ENCODE measurements at places on chromosomes 5 and 9.

- no peak for DNase-seq
These were observed 93.8 kb downstream of the CSNK1G3 start for GRCh38 chr5:123605822-123606221.

DNA sequence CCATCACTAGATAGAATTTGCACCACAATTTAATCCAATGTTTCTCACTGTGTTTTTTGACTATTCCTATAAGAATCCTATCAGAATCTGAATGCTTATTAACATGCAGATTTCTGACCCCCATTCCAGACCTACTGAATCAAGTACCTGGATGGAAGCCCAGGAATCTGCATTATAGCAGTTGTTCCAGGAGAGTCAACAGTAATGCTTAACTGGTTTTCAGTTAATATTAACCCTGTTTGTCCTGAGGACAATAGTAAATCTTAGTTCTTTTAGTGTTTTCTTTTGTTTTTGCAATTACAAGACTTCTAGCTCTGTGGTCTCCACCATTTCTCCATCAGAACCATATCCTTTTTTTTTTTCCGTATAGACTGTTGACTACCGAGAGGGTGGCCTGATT is 168.2 kb downstream of the SREK1 start:
- DNase-seq, result no peak

GRCh38 chr5:89668821-89669220 is 740.7 kb downstream of the CETN3 start:
- no peak for DNase-seq

DNA sequence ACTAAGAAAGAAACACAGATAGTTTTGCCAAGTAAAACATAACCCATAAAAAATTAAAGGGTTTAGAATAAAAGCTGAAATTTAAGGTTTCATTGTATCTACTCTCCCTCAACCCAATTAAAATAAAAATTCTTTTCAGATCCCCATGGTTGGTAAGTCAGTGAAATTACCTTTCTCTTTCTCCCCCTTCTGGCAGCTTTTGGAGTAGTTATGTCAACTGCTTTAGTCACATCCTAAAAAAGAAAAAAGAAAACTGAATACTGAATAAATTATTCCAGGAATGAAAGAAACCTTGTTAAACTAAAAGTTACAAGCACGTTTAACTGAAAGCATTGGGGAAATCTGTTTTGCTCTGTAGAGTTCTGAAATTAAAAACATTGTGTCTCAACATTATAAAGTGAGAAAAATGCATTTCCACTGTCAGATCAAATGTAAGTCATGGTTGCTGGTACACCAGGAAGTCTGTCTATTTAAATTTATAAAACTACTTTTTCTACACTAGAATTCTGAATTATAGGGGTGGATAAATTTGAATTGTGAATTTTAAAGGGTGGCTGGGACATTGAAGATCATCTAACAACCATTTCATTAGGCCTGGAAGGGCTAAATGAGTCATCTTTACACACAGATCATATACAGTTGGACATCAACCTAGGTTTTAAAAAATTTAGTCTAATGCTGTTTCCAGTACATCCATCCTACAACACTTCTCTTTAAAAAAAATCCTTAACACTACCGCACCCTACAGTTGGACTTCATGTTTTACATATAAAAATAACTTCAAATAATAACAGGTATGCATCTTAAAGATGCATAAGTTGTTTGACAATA is 24.7 kb downstream of the PSIP1 start:
- no peak for DNase-seq

DNA sequence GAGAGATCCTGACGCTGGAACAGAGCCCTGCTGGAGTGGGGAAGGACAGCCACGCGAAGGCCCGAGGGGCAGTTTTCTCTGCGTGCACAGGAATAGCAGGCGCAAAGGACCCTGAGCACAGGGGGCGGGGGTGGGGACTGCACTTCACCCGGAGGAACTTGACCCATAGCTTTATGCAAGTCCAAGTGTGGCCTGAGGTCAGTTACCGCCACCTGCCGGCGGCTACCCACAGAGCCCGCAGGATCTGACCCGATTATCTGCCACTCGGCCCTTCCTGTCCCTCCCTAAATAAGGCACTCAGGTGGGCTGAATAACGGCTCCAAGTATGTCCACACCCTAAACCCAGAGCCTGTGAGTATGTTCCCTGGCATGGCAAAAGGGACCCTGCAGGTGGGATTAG is 65.4 kb upstream of the FCN1 start:
- no peak for DNase-seq

All from GOT3 (cell line).